Stimulated activated CD4-positive, alpha-beta T cell treated with anti-CD3 and anti-CD28 coated beads, Interleukin-1b, Interleukin-23, amount 100 ng/mL, for 1 hour (primary cell): ENCODE measurements at places on chromosomes 4 and X.

DNA sequence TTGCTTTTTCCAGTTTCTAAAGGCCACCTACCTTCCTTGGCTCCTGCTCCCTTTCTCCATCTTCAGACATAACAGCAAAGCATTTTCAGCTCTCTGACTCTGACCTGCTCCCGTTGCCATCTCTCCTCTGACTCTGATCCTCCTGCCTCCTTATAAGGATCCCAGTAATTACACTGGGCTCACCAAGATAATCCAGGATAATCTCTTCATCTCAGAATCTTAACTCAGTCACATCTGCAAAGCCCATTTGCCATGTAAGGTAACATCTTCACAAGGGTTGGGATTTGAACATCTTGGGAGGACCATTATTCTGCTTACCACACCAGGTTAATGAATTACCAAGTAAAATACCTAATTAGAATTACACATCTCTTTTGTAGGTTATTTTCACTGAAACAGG, 41.3 kb upstream of the MAGED1 start:
- no peak for DNase-seq

DNA sequence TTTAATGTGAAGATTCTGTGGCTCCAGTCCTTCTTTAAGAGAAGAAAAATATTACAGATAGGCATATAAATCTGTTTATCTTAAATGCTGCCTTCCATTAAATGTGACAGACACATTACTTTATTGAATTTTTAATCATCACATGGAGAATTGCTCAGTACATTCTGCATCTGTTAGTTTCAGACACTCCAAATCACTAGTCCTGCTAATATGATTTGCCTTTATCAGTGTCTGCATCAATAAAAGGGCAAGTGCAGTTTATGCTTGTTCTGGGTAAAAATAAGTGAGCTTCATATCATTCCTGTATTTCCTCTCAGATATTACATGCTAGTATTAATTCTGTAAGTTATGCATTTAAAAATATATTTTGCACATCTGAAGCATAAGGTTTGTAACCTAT, 666.4 kb downstream of the TECRL start:
- DNase-seq: no peak

GRCh38 chr4:110442788-110443187, 33.2 kb upstream of the ENPEP start:
- no peak for DNase-seq

GRCh38 chr4:8000247-8000646, 60.6 kb upstream of the AFAP1 start:
- no peak for DNase-seq

GRCh38 chr4:174053895-174054294, 229.6 kb downstream of the FBXO8 start:
- DNase-seq: no peak

DNA sequence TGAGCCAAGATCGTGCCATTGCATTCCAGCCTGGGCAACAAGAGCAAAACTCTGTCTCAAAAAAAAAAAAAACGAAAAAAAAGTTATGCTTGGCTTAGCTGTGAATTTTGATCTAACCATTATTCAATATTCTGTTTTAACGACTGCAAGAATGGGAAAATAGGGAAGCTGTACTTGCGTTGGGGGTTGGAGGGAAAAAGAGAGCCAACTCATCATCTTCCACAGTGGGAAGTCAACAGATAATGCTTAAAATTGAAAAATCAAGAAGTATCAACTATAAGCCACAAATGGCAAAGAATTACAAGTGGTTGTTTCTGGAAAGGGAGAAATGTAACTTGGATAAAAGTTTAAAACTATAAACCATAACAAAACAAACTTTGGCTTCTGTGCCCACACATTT, 2.9 kb downstream of the TEC start:
- DNase-seq: no peak

DNA sequence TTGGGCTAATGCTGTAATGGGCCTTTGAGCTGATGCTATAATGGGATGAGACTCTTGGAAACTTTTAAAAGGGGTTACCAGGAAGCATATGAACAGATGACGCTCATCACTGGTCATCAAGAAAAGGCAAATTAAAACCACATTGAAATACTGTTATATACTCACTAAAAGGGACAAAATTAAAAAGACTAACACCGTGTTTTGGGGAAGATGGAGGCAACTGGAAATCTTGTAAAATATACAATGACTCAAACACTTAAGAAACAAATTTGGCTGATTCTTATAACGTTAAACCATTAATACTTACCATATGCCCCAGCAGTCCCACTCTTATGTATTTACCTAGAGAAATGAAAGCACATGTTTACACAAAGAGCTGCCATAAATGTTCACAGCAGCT, 207.2 kb upstream of the GPRIN3 start:
- DNase-seq: no peak

DNA sequence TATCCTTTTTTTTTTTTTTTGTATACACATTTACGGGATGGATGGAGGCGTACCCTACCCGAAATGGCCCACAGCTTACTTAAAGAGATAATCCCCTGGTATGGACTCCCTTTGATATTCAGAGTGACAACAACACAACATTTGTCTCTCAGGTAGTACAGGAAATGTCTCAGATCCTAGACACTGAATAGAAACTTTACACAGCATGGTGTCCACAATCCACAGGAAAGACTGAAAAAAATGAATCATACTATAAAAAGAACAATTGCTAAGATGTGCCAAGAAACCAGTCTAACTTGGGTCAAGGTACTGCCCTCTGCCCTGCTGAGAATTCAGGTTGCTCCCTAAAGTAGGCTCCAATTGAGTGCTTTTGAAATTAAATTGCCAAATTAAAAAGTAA, 100.8 kb upstream of the LANCL3 start:
- no peak for DNase-seq

- no peak for DNase-seq
These were observed 58.6 kb upstream of the DCTD start for GRCh38 chr4:182975806-182976205.

GRCh38 chrX:1103360-1103759, 109.1 kb downstream of the CRLF2 start:
- no peak for DNase-seq

DNA sequence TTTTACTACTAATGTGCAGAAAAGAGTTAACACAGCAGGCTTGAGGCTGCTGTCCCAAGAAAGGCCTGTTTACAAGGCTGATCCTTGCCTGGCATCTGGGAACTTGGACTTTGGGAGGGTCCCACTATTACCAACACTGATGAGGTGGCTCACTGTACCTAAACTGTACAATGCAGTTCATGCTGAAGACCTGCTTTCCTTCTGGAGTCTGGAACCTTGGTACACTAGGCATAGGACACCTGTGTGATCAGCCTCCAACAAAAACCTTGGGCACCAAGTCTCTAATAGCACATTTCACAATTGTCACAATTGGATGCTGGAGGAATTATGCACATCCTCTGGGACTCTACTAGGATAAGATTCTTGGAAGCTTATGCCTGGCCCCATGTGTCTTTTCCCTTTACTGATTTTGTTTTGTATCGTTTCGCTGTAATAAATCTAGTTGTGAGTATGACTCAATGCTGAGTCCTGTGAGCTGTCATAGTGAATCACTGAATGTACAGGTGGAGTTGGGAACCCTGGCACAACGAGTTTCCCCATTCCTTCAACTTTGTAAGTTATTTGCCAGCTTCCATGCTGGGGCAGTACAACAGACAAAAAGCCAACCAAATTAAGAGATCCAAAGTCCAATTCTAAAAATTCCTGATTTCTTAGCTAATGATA, 45.9 kb downstream of the TEC start:
- DNase-seq: no peak

DNA sequence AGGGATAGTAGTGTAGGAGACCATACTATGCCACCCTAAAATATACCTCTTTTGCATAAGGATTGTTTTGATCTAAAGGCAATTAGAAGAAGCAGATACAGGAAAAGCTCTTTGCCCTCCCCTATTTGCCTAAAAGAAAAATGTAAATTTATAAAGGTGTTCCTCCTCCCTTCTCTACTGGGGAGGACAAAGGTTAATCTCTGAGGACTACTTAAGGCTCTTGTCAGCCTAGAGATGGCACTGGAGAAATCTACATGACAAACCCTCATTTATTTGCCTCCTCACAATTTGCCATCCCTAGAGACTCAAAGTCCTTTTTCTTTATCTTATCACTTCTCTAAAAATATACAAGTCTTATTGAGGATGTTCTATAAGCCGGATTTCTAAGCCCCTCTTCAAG, 1021.8 kb downstream of the STPG2 start:
- no peak for DNase-seq

DNA sequence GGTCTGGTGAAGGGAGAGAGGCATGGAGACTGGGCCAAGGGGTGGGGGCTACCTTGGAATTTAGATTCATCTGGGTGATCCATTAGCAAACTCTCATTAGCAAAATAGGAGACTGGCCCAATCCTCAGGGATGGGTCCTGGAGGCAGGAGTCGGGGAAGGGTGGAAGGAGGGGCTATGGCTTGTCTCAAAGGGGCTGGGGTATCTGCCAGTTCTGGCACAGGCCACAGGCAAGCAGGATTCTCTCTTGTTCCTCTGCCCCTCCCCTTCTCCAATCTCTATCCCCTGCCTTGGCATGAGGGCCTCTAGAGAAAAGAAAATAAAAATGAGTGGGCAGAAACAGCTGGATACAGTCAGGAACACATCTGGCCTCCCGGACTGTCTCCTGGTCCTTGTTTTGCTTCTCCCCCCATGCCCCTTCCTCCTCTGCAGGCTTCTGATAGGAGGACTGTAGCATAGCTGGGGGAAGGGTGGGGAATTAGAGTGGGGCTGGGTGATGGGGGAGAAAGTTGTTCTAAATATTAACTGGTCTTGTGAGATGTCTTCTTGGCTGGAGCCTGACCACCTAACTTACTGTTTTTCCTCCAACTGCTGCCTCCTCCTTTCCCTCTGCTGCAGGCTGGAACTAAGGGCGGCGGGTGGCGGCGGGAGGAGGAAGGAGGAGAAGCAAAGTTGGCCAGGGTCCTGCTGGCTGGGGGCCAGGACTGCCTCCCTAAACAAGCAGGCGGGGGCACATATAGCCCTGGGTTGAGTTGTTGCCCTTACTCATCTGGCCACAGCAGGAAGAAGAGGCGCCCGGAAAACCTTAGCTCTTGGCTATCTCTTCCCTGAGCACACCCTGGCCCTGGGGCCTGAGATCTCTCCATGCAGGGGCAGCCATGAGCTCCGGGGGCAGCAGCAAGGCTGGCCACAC, 53.3 kb upstream of the LAS1L start:
- DNase-seq: no peak

- DNase-seq: no peak
These were observed 67.1 kb upstream of the ENPP6 start for GRCh38 chr4:184284742-184285141.

DNA sequence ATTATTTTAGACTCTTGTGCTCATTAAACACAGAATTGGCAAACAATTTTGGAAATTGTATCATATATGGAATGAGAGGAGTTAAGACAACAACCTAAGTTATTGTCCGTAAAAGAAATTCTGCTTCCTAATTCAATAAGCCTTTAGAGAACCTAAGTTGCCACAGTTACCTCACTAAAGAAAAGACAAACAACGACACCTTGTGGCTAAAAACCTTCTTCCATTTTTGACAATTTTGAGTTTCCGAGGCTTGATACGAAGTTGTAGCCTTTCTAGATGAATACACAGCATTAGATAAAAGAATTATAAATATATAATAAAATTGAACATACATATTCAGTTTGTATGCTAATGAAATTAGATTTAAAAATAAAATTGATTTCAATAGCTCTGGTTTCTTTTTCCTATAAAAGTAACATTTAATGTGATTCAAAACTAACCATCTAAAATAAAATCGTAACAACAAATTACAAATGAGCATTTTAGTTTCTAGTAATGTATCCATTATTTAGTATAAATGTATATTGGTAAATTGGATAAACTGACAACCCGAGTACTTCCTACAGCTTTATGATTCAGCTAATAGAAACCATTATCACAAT, 275.1 kb downstream of the GPM6A start:
- DNase-seq: no peak

- DNase-seq: no peak
These were observed 77.5 kb downstream of the AREG start for GRCh38 chr4:74522251-74522991.

- no peak for DNase-seq
These were observed 313.3 kb upstream of the ACTRT1 start for GRCh38 chrX:128365492-128365891.

- no peak for DNase-seq
These were observed 2456.4 kb downstream of the PCDH7 start for GRCh38 chr4:33176566-33176965.

GRCh38 chrX:94722578-94722977, 1048.6 kb downstream of the FAM133A start:
- DNase-seq: no peak

DNA sequence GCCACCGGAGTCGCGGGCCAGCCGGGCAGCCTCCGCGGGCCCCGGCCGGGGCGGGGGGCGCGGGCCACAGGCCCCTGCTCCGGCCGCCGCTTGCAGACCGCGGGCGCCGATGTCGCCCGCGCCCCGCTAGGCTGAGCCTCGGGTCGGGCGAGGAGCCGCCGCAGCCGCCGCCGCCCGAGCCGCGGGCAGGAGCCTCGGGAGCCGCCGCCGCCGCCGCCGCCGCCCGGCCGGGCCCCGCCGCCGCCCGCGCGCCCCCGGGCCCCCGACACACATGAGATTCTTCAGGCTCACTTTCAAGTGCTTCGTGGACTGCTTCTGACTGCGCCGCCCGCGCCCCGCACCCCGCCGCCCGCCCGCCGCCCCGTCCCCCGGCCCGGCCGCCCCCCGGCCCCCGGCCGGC, 345 bp downstream of the SLC6A8 start:
- no peak for DNase-seq

GRCh38 chr4:13102092-13102742, 381.9 kb downstream of the RAB28 start:
- no peak for DNase-seq

- DNase-seq: no peak
These were observed 20.4 kb downstream of the LEF1 start for GRCh38 chr4:108148316-108148715.

- DNase-seq: peak; percentile 4
These were observed 14.7 kb upstream of the CT55 start for GRCh38 chrX:135185795-135186443.

- DNase-seq: no peak
These were observed 20.7 kb downstream of the ADH7 start for GRCh38 chr4:99414401-99414800.

- DNase-seq: no peak
These were observed 44.0 kb upstream of the STK26 start for GRCh38 chrX:131979116-131979515.

GRCh38 chrX:155767876-155768769, 113.0 kb upstream of the VAMP7 start:
- no peak for DNase-seq

GRCh38 chr4:71711985-71712348, 71.9 kb downstream of the GC start:
- DNase-seq: no peak

GRCh38 chrX:12866451-12867377, at the start of gene TLR7:
Gene TLR7 (plus strand): TSS chrX:12867072. CDS start chrX:12867579, 507 bp downstream.
- no peak for DNase-seq

DNA sequence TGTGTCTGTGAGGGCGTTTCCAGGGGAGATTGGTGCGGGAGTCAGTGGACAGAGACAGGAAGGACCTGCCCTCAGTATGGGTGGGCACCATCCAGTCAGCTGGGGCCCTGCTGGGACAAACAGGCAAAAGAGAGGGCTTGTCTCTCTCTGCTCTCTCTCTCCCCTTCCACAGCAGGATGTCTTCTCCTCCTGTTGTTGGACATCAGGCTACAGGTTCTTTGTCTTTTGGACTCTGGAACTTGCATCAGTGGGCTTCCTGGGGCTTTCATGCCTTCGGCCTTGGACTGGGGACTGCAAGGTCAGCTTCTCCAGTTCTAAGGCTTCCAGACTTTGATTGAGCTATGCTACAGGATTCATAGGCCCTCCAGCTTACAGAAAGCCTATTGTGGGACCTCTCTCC, 59.6 kb downstream of the ADGRA3 start:
- DNase-seq: no peak

- DNase-seq: no peak
These were observed 930.7 kb upstream of the PCDH10 start for GRCh38 chr4:132218406-132218805.
